Stomach (tissue), 19 donors: ENCODE measurements at places on chromosomes 12 and 14. TPM values are rescaled to one million over a fixed set of nuclear protein-coding genes. Genes with fewer than 3 reads are reported as not detected.

- no peak for DNase-seq
These were observed 438.9 kb upstream of the FAR2 start for GRCh38 chr12:28709986-28710685.

- DNase-seq: no peak
These were observed 15.9 kb upstream of the AEBP2 start for GRCh38 chr12:19423166-19423930.

GRCh38 chr12:14771651-14772137 lies 31.6 kb downstream of the WBP11 start:
- DNase-seq: peak; percentile 62

DNA sequence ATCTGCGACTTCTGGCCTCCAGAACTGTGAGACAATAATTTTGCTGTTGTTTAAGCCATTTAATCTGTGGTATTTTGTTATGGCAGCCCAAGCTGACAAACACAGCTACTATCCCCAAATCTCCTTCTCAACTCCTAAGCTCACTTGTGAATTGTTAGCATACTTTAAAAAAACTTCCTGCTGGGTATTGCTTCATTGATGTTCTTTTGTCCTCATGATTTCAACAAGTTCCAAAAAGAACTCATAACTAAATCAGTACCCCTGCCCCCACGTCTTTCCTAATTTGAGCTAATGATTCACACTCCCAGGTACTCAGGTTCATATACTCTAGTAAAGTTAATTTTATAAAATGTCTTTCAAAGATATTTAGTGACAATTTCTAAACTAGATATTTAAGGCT lies 125.5 kb downstream of the MDGA2 start:
- DNase-seq: no peak

NPFF gene
- not detected for polyA plus RNA-seq
